Esophagus mucosa (tissue), 1 donor: ENCODE measurements at places on chromosomes 7 and 10.

DNA sequence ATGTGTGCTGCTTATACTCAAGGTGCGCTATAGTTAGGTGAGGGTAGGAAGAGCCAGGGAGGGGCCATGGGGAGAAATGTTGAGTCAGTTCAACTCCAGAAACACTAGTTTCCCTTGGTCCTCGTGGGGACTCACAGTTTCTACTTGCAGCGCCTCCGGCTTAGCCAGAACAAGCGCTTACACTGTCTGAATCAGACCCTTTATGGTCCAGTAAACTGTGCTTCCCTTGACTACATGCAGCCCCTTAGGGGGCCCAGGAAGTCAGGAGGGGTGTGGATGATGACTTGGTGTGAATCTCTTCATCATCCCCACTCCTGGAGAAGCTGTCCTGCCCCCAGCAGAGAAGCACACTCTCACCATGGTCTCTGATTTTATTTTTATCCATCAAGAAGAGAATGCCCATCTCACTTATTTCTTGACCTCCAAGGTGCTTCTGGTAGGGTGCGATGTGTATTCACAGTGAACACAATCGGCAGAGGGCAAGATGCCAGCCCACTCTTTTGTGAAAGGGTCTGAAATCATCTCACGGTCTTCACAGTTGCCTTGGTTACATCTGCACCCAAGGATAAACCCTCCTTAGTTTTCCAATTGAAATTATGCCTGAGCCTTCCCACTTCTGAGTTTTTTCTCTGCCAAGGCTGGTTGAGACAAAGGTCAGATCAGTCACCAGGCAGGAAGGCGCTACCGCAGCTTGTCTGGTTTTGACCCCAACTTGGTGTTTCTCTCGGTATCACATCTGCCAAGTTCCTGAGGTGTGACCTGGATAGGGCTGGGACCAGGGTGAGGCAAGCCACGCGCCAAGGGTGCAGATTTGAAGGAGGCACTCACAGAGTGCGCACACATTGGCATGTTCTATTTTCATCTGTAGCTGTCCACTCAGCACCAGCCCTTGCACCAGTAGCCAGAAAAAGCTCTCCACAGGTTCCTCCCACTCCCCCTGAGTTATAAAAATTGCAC is 62.7 kb upstream of the LRRC4 start:
- ATAC-seq: no peak

DNA sequence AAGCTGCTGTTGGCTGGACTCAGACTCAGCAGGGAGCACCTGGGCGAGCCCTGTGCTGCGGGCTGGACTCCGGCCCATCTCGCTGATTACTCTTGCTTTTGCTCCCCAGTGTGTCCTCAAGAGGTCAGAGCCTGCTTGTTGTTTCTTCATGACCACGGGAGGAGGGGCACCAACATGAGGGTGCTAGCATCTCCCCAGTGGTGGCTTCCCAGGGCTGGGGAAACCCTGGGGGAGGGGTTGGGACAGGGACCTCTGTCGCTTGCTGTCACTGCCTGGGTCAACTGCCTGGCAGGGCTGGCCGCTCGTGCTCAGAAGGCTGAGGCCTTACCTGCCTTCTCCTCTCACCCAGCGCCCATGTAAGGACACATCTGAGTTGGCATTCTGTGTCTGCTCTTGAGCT is 152.3 kb upstream of the SHH start:
- ATAC-seq: no peak

DNA sequence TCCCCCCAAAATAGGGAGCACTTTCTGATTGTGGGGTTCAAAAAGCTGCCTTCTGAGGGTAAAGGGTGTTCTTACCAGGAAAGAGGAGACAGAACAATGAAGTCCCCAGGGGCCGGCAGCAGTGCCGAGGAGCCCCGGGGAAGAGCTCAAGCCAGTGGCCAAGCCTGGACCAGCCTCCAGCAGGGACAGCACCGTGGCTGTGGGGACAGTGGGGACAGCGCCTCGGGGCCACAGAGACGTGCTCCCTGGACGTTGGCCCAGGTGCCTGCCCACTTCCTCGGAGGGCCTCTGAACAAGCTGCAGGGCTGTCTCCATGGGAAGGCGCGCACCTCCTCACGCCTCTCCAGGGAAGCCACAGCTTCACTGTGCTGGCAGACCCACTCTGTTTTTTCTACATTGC is 312.6 kb downstream of the PTPRN2 start:
- ATAC-seq: peak; percentile 21

- no peak for ATAC-seq
Measured at GRCh38 chr10:125620401-125620800, 62.6 kb downstream of the TEX36 start.

- peak; percentile 65 for ATAC-seq
Measured at GRCh38 chr10:101014230-101014884, 14.7 kb downstream of the LZTS2 start.

DNA sequence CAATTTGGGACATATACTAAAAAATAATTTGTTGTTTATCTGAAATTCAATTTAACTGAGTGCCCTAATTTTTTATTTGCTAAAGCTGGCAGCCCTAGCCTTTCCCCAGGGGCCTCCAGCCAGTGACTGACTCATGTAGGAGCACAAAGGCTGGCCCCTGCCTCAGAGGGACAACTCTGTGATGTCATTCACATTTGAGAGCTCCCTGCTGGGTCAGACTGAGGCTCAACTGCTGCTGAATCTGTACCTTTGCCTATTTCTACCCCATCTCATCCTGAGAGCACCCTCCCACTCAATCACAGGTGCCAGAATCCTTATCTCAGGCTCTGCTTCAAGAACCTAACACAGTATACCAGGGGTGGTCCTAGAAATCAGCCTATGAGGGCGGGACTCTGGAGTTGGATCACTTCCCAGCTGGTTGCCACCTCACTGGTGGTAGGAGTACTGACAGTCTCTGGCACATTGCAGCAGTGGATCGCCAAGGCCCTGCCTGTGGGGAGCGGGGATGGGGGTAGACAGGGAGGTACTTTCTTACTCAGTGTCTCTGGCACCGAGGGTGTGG is 11.6 kb downstream of the GCK start:
- no peak for ATAC-seq

GRCh38 chr7:116800594-116800993 is 61.8 kb upstream of the CAPZA2 start:
- ATAC-seq: no peak

DNA sequence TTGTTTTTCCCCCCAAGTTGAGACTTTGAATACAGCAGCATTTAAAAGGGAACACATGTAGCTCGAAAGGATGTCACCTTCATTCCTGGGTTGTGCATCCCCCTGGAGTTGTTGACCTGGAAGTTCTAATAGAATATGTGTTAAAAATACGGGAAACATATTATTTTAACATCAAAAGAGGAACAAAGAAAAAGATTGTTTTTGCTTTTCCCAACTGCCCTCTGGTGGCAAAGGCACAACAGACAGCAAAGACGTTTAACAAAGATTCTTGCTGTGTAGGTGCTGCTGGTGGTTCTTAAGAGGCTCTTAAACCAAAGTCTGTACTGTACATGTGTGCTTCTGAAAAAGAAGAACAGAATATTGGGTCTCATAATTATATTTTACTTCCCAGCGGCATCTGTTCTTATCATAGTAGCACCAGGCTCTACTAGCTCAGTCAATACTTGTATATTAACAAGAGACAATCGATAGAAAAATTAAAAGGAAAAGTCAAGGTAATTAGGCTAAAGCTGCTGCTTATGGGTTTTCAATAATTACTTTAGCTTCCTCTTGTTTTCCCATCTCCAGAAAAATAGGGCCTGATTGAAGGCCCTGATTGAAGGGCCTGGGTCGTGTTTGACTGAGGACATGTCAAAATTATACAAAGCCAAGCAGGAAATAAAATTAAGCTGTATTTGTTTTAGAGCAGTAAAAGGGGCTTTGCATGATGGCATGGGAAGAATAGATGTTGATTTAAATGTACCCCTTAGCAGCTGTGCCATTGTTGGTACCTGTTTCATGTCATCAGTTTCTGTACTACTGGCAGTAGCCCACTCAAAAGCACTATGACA is 384.2 kb upstream of the LRGUK start:
- no peak for ATAC-seq

DNA sequence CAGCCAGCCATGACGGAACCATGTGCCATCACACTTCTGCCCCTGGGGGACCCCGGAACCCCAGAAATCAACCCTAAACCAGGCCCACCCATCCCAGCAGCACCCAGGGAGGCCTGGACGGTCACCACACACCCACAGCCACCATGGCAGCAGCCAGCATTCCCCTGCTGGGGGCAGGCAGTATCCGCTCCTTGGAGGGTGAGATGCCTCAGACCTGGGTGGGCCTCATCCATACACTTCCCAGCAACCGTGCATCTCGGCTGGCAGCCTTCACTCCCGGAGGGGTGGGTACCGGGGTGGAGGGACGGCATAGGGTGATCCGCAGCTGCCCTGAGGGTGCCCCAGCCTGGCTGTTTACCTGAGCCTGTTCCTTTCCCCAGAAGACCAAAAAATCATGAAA is 69.1 kb upstream of the FAM20C start:
- ATAC-seq: no peak

- ATAC-seq: peak; percentile 56
Measured at GRCh38 chr10:1151076-1152033, 95.2 kb downstream of the WDR37 start.

DNA sequence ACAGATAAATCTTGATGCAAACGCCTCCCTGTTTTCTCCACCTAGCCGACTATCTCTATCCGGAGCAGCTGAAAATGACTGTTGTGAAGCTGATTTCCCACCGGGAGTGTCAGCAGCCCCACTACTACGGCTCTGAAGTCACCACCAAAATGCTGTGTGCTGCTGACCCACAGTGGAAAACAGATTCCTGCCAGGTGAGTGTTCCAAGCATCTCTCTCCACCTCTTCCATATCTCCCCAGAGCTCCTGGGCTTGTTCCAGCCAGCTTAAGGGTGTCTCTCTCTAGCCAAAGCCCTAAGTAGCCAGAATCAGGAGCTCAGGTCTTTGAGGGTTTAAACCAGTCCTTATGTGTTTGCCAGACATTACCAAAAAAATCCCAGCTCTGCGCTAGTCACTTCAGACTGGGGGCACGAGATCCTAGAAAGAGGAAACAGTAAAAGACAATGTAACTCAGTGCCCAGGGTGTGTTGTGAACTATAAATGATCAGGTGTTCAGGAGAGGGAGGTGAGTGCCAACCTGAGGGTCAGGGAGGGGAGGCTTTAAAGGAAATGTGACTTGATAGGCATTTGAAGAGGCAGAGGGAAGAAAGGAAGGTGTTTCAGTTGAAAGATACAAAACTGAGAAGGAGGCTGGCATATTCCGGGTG is 4.4 kb downstream of the PLAU start:
- no peak for ATAC-seq

DNA sequence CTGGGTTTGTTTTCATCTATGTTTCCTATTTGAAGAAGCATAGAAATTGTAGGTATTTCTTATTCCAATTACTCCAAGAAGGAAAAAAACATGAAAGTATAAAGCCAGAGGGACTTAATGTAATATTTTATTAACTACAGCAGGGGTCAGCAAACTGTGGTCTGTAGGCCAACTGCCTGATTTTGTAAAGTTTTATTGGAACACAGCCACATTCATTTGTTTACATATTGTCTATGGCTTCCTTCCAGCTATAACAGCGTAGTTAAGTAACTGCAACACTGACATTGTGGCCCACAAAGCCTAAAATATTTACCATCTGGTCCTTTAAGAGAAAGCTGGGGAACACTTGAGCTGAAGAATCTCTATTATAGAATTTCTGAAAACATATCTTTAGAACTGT is 306.2 kb downstream of the BICC1 start:
- no peak for ATAC-seq

DNA sequence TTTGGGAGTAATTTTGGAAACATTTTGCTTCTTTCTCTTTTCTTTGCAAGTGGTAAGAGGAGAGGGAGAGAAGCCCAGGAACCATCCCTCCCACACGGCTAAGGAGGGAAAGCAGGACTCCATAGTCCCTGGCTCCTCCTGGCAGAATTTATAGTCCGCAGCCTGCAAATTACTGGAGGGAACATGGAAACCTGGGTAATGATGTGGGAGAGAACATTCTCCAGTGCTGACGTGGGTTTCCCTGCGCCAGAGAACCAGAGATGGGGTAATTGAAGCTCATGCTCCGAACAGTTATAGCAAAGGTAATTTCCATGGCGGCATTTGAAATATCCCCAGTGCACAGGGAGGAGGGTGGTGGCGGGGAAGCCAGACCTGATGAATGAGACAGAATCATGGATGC is 320.4 kb downstream of the RPS24 start:
- no peak for ATAC-seq

DNA sequence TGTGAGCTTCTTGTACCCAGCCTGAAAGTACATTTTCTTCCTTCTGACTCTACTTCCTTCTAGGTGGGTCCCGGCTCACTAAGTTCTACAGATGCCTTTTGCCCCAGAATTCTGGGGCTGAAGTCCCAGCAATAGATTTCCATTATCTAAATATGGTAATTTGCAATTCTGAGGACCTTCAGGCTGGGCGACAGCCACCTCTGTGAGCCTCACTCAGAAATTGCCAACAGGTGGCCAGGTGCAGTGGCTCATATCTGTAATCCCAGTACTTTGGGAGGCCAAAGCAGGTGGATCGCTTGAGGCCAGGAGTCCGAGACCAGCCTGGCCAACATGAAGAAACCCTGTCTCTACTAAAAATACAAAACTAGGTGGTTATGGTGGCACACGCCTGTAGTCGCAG is 23.7 kb downstream of the CREM start:
- ATAC-seq: no peak
